ENCODE measurements at places on chromosomes 12 and 14.

DNA sequence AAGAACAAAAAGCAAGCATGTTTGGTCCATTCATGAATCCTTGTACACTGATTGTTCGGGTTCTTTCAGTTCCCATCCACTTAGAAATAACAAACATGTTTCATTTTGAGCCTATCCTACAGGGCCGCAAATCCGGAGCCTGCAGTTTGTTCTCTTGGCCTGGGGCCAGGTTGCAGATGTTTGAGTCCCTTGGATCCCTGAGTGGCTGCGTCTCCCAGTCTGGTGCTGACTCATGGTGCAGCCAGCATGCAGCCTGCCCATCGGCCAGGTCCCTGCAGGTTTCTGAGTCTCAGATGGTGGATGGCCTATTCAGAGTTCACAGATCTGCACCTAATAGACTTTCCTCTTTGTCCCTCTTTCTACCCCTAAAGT lies 1.9 kb upstream of the DYNC1H1 start:
- no peak for DNase-seq

- no peak for DNase-seq
Measured at GRCh38 chr12:106245767-106246166, 2.1 kb downstream of the CKAP4 start.

- DNase-seq: no peak
Measured at GRCh38 chr14:34582117-34582680, 42.7 kb upstream of the EAPP start.

- peak; percentile 15 for DNase-seq
Measured at GRCh38 chr14:52678591-52678990, 16.8 kb downstream of the ERO1A start.

- DNase-seq: no peak
Measured at GRCh38 chr12:106010741-106011140, 128.0 kb downstream of the NUAK1 start.

- no peak for DNase-seq
Measured at GRCh38 chr14:24928386-24928900, 121.5 kb downstream of the STXBP6 start.

GRCh38 chr12:111741235-111741812 lies 25.4 kb upstream of the ALDH2 start:
- DNase-seq: no peak

- DNase-seq: no peak
Measured at GRCh38 chr14:89399594-89400068, 17.4 kb downstream of the FOXN3 start.

DNA sequence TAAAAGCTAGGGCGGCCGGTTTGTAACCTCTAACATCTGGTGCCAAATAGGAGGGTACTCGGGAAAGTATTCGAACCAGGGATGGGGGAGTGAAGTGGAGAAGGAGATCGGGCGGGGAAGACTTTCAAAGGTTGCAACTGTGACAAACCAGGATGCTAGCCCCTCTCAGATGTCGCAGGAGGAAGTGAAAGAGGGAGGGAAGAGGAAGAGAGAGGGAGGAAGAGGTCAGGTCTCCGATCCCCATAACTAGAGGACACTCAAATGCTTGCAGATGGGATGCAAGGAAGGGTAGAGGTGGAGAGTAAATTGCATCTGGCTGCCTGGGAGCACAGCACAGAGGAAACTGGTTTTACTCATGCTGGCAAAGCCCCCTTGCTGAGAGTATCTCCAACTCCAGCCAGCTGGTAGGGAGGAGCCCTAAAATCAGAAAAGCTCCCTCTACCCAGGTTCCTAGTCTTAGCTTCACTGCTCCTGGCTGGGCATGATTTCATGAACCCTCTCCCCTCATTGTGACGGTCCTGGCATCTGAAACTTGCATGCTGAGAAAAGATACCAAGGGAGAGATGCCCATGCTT lies 696.7 kb upstream of the TBX3 start:
- no peak for DNase-seq

GRCh38 chr12:106132175-106133135 lies 6.3 kb downstream of the NUAK1 start:
- no peak for DNase-seq

GRCh38 chr14:76490735-76491134 lies 114.8 kb downstream of the ESRRB start:
- DNase-seq: no peak

GRCh38 chr12:119512772-119513497 lies 80.6 kb upstream of the TMEM233 start:
- DNase-seq: no peak

GRCh38 chr12:64950711-64951298 lies 126.4 kb downstream of the TBC1D30 start:
- no peak for DNase-seq

GRCh38 chr12:131049549-131050339 lies 96.0 kb downstream of the ADGRD1 start:
- DNase-seq: no peak

DNA sequence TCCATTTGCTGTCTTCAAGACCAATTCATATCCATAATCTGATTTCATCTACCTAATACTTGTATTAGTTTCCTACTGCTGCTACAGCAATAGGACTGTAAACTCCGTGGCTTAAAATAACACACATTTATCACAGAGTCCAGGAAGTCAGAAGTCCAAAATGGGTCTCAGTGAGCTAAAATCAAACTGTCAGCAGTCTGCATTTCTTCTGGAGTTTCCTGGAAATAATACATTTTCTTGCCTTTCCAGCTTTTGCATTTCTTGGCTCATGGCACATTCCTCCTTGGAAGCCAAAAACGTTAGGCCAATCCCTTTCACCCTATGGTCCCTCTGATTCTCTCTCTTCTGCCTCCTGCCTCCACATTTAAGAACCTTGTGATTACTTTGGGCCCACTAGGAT lies 239.8 kb downstream of the PRKD1 start:
- no peak for DNase-seq

GRCh38 chr14:99735189-99736135 lies 51.4 kb downstream of the CYP46A1 start:
- DNase-seq: no peak

- no peak for DNase-seq
Measured at GRCh38 chr12:70553391-70553859, 83.8 kb downstream of the PTPRB start.

- DNase-seq: no peak
Measured at GRCh38 chr14:37142835-37143401, 29.5 kb downstream of the SLC25A21 start.

- no peak for DNase-seq
Measured at GRCh38 chr12:47888153-47888819, 16.5 kb downstream of the VDR start.

DNA sequence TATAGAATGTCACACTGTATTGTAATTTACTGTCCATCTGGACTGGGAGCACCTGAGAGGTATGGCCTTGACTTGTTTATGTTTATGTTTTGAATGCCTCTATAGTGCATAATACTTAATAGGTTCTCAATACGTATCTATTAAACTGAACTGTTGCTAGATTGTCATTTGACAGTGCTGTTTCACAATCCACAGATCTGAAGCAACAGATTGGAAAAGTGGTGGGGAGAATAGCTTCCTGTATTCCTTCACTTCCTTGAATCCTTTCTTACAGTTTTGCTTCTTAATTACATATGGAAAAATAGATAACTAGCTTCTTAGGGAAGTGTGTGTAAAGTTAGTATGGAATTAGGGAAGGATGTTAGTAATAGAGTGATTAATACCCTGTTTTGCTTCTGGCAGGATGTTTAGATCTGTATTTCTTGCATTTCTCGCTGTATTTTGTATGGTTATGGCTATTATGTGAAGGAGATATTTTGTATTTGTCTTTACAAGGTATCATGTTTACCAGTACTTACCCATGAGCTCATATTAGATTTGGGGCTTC lies 4.5 kb downstream of the CNOT2 start:
- no peak for DNase-seq

DNA sequence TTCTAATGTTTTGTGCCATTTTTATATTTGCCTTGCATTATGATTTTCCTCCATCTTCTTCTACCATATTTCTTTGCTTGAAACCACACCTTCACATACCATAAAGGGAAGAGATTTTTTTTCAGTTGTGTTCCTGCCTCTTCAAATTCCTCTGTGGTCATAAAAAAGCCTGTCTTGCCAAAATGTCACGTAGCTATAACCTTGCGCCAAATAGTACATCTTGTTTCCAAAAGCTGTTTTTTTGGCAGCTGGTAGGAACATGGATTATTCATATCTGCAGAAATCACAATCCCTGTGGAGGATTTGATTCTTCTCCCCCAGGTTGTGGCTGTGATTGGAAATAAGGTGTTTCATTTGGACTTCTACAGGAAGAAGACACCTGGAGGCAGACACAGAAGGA lies 133.6 kb upstream of the SLC35F4 start:
- DNase-seq: no peak

GRCh38 chr14:64725261-64725815 lies 21.1 kb downstream of the PLEKHG3 start:
- DNase-seq: no peak

DNA sequence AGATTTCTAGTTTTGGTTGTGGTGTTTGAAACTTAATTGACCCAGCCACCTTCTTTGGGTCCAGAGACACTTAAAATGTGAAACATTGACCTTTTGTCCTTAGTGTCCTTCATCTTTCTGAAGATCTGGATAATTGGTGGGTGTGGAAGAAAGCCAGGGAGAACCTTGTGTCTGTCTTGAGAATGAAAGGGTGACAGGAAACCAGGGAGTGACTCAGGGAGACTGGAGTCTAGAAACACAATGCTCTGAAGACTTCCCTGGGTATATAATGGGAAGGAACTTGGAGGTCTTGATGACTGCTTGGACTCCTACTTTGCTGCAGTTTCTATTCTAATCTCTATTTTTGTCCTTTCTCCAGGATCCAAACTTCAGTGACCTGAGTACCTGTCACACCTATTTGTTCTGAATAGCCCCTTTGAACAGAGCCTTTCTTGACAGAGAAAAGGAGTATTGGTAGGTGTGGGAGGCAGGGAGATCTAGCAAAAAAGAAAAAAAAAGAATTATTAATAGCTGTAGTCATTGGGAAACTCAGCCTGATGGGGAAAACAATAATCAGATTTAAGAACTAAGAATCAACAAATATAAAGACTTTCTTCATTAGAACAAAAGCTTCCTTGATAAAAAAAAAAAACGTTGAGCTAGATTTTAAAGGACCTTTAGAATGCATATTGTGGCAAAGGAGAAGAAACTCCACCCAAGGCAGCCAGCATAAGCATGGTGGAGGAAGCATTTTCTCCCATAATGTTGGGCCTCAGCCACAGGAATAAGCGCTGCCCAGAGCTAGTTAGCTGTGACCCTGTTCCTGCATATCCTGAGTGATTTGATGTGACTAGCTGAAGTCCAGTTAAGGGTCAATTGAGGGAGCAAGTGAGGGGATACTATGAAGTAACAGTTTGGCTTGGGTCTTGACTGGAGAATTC lies 77.9 kb upstream of the HOXC13 start:
- DNase-seq: no peak

DNA sequence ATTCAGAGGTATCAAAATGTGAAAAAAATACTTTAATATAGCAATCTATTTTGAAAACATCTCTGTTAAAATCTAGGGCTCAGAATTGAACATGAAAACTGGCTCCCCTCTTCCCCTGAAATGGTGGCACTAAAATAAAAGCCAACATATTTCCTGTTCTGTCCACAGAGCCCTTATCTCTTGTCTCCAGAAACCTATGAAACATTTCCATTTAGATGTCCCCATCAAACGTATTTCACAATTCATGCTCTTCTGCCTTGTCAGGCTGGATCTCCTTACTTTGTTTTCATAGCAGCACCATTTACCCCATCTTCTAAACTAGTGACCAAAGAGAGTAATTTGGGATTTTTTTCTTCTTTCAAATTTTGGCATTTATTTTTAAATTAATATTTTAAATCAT lies 42.4 kb downstream of the PDE3A start:
- no peak for DNase-seq

DNA sequence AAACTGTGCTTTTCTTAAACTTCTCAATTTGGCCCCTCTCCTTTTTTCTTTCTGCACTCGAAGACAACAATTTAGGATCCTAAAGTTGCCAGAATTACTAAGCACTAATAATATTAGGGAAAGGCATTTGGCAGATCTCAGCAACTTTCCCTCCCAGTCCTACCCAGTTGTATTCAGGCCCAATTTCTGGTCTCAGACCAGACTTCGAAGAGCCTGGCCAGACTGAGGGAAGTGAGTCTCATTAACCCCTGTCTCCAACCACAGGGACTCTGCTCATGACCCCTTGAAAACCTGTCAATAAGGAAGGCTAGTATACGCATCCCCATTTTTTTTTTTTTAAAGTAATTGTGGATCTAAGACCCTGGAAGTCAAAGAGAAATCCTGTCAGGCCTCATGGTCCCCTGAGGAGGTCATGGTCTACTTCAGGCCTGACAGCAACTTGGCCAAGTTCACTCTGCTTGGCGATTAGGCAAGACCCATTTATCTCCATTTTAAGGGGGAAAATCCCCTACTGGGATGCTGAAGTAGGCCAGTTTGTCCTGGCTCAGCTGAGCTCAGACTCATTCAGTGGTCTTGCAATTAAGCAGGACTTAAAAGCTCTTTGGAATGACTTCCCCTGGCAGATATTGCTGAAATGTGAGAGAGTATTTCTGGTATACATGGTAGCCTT lies 521.0 kb downstream of the FUT8 start:
- no peak for DNase-seq

DNA sequence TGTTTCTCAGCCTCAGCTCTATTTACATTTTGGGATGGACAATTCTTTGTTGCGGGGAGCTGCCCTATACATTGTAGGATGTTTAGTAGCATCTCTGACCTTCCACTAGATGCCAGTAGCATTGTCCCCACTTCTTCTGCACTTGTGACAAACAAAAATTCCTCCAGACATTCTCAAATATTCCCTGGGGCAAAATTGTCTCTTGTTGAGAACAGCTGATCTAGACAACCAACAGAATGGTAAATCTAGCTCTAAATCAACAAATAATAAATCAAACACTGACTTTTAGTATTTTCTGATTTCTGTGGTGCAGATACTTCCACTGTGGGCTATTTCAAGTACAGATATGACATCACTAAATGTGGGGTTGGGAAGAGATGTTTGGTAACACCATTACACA lies 60.7 kb downstream of the MSRB3 start:
- DNase-seq: no peak

DNA sequence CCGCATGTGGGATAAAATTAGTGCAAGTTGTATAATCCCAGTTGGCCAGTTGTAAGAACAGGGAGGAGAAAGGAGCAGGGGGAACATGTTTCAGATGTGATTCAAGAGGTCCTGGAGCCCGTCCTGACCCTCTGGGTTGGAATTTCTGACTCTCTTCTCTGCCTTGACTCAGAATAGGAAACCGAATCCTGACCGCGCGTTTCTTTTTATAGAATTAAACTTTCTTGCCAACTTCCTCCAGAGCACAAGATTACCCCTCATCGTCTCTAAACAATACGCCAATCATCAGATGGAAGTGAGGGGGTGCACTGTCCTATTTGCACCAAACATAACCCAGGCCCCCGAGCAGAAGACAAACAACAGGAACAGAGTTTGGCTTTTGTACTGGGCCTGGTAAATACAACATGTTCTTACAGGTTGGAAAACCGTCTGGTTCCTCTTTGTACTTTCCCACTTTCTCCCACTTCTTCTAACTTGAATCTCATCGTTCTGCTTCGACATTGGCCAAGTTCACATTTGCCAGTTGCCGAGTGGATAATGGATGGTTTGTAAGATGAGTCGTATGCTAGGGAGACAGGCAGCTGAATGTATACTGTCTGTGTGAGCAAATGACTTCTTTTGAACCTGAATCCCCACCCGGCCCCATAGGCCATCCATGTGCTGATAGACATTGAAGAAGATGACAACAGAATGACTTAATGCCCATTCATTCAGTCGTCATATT lies 42.6 kb upstream of the MED13L start:
- peak; percentile 73 for DNase-seq

- no peak for DNase-seq
Measured at GRCh38 chr14:60164404-60164711, 840 bp downstream of the DHRS7 start.

Data from activated CD4-positive, alpha-beta T cell treated with anti-CD3 and anti-CD28 coated beads, Interleukin-2, Interleukin-6, amounts not matched to agents 100 ng/mL and 50 ng/mL, durations not matched to agents 16 hours and 8 hours (primary cell).